ENCODE measurements at places on chromosomes 7 and 10. TPM values are rescaled to one million over a fixed set of nuclear protein-coding genes. Genes with fewer than 3 reads are reported as not detected.

Gene ASZ1
- not detected for total RNA-seq

Gene SLC29A3
- total RNA-seq = 1.7 TPM

Gene POMZP3
- 0.56 TPM for total RNA-seq

Gene LAMB4
- total RNA-seq = under 0.01 TPM

Gene LRRC61
- total RNA-seq = 0.85 TPM

Gene CLCN1
- total RNA-seq = not detected

Data from regular cardiac myocyte (primary cell).